ENCODE measurements at places on chromosomes 1 and 21.
A peak's percentile ranks its signal among the peaks of the same experiment; 100 is the strongest.

DNA sequence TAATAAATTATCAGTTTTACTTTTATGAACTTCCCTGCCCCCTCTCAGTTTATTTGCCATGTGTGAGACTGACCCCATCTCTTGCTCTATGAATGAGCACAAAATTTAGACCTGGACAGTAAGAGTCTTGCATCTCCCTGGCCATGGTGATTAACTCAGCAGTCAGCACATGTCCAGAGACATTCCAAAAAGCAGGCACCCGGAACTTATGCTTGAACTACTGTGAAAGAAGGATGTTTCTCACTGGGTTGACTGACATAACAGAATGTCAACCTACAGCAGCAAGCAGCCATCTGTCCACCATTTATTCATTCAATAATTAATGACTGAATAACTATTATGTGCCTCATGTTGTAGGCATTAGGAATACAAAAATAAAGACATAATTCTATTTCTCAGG is 11.3 kb upstream of the SEC16B start:
- no peak for DNase-seq

GRCh38 chr1:55214212-55214933 is 791 bp downstream of the USP24 start:
- no peak for DNase-seq

- DNase-seq: no peak
Measured at GRCh38 chr1:67194209-67194863, 28.1 kb downstream of the IL23R start.

DNA sequence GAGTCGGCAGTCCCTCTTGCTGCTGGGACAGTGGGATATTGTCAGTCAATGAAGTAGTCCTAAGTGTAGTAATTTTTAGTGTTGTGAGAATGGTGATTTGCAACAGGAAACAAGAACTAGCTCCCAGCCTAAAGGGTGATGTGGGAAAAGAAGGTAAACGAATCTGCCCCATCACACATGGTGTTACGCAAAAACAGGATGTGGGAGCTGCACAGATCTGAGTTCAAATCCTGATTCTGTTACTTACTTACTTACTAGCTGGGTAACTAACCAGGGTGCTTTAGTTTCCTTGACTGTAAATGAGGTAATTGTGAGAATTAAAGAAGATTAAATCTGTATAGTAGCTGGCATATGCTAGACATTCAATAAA is 22.3 kb downstream of the NAV1 start:
- no peak for DNase-seq

DNA sequence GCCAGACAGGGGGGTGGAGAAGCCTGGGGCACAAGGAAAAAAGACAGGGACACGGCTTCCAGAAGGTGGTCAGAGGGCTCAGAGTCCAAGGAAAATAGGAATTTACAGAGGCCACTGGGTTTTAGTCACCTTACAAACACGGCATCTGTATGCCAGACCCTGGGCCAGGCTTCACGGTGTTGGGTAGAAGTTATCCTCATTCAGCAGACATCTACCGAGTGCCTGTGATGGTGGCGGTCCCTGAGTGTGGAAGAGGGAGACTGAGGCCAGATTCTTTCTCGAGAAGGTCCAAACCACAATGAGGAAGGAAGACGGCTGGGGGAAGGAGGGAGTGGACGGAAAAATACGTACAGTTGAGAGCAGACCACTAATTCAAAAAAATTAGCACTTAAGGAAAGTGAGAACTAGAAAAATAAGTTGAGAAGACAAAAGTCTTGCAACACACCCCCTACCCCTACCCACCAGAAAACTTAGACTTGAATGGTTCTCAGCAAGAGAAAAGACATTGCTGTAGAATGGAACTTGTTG is 864 bp upstream of the BTG2 start:
- peak; percentile 54 for DNase-seq

DNA sequence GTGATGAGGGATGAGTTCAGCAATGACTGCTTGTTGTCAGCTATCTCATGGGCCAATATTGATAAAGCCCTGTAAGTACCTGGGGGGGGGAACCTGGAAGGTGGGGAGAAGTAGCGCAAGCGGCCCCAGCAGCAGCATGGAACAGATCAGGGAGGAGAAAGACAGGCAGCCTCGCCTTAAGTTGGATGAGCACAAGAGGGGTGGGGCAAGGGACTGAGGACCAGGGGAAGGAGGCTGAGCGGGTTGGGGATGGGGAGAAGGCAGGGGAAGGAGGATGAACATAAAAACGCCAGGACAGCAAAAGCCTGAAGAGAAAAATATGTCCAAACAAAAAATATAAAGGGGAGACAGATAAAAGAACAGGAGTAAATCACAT is 70.6 kb downstream of the ALG14 start:
- no peak for DNase-seq

GRCh38 chr1:200179781-200180160 is 152.3 kb downstream of the NR5A2 start:
- DNase-seq: no peak

- no peak for DNase-seq
Measured at GRCh38 chr1:43913051-43913501, 20.5 kb upstream of the ARTN start.

- no peak for DNase-seq
Measured at GRCh38 chr21:36563341-36563926, 83.5 kb upstream of the CLDN14 start.

- DNase-seq: no peak
Measured at GRCh38 chr1:109283748-109284600, 1.0 kb upstream of the PSRC1 start.

GRCh38 chr21:46125846-46126301 is 28.0 kb downstream of the COL6A2 start:
- DNase-seq: no peak

Measured in pons (tissue), 1 donor.